Amniotic stem cell (primary cell): ENCODE measurements at places on chromosomes 16 and 17.

GRCh38 chr16:73400951-73401350, 353.0 kb upstream of the ZFHX3 start:
- DNase-seq, result no peak

- no peak for DNase-seq
Measured at GRCh38 chr16:2155977-2156848, 631 bp downstream of the TRAF7 start.

GRCh38 chr17:45146166-45146565, 2.1 kb upstream of the HEXIM1 start:
- DNase-seq, result no peak

DNA sequence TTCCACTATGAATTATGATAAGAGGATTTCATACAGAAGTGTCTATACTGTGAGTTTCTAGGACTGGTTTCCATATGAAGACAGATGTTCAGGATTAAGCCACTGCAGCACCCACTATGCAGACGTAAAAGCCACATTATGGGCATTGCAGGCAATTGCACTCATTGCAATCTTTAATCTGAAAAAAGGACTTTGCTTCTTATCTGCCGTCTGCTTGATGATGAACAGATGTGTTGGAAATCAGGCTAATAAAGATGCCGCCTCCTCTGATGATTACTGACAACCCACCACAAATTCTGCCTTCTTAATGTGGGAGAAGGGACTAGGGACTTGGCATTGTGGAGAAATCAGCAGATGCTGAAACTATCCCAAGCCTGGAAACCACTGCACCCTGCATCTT, 276.9 kb downstream of the IRF8 start:
- no peak for DNase-seq

- DNase-seq, result no peak
Measured at GRCh38 chr17:76996741-76997694, 128.8 kb downstream of the MGAT5B start.

GRCh38 chr17:4583782-4584100, 588 bp upstream of the SMTNL2 start:
- no peak for DNase-seq

DNA sequence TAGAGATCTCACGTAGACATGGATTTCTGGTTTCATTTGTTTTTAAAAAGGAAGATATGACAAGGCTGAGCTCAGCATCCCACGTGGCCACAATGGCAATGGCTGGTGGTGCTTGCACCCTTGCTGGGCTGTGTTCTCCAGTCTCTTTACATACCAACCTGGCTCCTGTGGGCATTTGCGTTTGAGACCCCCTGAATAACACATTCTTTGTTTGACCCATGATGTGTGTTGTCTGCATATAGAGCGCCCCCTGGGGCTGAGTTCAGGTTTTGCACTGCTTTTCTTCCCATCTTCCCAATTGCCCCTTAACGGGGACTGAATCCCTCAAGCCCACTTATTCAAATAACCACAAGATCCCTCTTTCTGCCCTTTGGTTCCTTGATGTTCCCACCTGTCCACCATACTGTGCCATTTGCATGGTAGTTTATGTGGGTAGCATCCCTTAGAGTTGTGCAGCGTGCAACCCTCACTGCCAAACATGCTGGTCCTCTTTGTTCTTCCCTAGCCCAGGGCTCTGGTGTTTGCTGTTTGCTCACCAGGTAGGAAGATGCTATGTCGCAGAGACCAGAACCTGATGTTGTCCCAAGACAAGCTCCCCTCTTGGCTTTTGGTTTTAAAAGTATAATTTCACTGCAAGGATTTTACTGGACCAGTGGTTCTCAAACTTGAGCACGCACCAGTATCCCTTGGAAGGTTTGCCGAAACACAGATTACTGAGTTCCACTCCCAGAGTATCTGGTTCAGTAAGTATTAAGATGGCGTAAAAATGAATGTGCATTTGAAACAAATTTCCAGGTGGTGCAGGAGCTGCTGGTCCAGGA, 38.5 kb upstream of the NKD1 start:
- DNase-seq, result no peak

- no peak for DNase-seq
Measured at GRCh38 chr17:51085150-51085805, 35.4 kb downstream of the SPAG9 start.

- DNase-seq, result no peak
Measured at GRCh38 chr17:50909765-50910605, 43.8 kb upstream of the TOB1 start.

DNA sequence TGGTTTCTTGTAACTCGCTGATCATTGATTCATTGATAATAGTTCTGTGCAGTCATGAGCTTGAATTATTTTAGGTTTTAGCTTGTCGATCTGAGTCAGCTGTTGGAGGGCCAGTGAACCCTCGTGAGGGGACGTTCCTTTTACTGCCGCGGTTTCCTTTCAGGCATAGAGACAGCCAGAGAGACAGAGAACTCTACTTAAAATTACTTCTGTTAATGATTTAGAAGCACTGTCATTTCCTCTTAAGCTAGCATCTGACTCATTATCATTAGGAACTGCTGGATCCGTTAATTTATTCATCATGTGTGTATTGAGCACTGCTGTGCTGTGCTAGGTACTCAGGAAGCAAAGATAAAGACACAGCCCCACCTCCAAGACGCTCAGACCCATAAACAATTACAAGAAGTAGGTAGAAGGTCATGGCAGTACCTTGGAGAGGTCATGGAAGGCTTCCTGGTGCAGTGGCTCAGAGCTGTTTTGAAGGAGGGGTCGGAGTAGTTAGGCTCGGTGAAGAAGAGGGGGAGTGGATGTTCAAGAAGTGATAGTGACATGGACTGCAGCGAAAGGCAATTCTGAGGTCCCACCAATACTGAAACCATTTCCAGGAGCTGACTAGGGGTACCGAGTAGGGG, 3.3 kb downstream of the PGS1 start:
- no peak for DNase-seq

- DNase-seq, result no peak
Measured at GRCh38 chr16:57773019-57773418, 29.3 kb downstream of the KIFC3 start.

GRCh38 chr17:58677194-58677880, 14.5 kb downstream of the TEX14 start:
- no peak for DNase-seq

DNA sequence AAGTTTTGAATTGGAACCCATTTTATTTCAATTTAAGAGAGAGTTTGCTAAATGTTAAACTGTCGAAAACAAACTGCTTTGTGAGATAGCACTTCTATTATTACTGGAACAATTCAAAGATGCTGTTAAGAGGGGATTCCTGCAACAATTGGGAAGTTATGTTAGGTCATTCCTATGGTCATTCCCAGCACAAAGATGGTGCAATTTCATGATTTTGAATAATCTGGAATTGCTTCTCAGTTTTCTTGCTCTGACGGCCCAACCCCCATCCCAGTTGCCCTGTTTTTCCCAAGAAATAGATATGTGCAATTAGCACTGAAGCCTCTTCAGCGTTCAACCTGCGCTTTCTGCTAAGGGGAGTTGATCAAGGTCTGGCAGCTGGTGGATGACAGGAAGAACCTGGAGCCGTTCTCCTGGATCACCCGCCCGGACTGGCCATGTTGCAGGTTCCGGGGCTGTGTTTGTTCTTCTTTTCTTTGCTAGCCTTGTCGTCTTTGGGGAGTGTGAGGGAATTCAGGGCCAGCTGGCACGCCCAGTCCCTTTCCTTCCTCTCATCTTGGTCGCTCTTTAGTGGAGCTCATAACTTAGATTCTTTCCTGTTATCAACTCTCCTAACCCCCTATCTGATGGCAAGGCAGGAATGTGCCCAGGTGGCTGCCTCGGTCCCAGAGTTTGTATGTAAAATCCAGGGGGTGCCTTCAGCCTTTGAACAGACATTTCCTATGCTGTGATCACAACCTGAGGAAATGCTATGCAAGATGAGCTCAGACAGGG, 29.0 kb upstream of the IRF8 start:
- no peak for DNase-seq

DNA sequence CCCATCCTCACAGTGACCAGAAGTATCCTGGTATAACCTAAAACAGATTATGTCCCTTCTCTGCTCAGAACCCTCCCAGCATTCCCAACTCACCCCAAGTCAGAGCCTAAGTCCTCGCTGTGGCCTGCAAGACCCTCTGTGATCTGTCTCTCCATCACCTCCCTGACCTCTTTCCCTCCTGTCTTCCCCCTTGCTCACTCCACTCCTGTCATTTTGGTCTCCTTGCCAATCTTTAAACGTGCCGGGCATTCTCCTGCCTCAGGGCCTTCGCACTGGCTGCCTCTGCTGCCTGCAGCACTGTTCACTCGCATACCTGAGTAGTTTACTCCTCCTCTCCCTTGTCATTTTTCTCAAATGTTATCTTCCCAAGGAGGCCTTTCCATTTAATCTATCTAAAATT, 97.7 kb downstream of the GSG1L start:
- no peak for DNase-seq

- no peak for DNase-seq
Measured at GRCh38 chr17:47741793-47742145, 8.7 kb downstream of the TBX21 start.

DNA sequence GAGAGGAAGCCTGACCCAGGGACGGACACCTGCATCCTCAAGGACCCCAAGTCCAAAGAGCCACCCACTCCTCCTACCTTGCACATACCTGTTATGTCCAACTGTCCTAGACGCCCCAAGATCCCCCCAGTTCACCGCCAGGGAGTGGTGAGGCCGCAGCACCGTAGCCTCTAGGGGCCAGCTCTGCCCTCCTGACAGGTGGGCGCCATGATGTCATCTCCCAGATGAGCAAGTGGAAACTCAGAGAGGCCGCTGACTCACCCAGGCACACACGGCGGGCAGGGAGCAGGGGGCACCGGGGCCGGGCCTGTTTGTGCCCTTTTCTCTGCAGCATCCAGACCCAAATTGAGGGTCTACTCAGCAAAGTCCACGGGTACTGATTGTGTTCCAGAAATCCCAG, 4.8 kb upstream of the ZNF469 start:
- DNase-seq, result no peak

DNA sequence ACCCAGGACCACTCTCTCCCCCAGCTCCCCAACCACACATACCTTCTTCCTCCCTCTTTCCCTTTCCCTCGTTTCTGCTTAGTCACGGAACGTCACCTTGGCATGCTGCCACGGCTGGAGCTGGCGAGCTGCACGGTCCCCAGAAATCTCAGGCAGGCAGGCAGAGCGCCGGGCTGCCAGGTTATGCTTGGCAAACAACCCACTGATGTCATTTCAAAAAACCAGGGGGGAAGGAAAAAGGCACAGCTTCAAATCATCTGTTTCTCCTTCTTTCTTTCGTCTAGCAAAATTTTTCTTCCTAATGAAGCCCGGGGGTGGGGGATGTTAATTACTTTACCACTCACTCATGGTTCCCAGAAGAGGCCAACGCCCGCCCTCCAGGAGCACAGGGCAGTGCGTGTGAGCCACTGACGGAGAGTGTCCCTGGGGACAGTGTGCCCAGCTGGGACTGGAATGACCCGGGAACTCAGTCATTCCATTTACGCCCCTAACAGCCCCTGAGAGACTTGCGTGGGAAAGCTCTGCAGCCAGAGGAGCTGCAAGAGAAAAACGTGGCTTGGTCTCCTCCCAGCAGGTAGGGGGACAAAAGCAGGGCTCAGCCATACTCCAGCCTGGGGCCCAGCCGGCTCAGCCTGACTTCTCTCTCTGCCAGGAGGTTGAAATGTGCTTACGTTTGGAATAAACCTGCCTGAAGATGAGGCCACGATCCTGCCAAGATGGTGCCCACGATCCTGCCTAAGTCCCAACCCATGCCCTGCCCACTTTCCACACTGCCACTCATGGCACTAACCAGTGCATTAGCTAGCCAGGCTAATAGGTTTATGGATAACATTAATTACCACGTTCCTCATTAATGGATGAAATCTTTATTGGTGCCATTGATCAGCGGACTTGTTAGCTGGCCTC, 198.9 kb downstream of the ZFHX3 start:
- peak; percentile 82 for DNase-seq

GRCh38 chr17:74272731-74273201, 1.3 kb upstream of the DNAI2 start:
- no peak for DNase-seq

DNA sequence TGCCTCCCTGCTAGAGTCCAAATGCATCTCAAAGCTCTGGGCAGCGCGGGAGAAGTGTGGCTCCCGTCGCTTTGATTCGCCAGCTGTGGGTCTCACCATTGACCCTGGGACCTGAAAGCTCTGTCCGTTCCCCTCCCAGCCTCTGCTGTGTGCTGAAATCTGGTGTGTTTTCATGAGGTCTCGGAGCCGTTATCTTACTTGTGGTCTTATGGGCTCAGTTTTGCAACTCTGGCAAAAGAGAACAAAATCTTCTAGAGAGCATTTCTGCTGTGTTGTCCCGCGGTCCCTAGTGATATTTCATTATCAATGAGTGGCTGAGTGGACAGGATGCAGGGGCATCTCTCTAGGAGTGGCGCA, 13.3 kb downstream of the CRISPLD2 start:
- DNase-seq, result no peak

DNA sequence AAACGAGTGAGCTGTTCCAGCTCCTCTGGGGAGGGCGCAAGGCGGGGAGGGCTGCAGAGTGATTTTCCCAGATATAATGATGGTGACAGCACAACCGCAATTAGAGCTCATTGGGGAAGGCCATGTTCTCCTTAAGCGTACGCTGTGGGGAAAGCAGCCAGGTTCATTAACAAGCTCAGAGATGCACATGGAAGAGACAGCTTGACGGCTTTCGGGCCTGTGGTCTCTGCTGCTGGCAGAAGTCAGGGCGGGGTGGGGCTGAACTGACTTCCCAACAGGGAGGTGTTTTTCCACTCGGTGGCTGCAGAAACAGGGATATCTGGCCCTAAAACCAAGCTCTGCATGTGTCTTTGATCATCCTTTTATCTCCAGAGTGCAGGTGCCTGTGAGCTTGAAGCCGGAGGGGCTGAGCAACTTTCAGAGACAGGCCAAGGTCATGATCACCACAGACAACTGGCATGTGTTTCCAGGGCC, 24.0 kb upstream of the CACNG1 start:
- no peak for DNase-seq

DNA sequence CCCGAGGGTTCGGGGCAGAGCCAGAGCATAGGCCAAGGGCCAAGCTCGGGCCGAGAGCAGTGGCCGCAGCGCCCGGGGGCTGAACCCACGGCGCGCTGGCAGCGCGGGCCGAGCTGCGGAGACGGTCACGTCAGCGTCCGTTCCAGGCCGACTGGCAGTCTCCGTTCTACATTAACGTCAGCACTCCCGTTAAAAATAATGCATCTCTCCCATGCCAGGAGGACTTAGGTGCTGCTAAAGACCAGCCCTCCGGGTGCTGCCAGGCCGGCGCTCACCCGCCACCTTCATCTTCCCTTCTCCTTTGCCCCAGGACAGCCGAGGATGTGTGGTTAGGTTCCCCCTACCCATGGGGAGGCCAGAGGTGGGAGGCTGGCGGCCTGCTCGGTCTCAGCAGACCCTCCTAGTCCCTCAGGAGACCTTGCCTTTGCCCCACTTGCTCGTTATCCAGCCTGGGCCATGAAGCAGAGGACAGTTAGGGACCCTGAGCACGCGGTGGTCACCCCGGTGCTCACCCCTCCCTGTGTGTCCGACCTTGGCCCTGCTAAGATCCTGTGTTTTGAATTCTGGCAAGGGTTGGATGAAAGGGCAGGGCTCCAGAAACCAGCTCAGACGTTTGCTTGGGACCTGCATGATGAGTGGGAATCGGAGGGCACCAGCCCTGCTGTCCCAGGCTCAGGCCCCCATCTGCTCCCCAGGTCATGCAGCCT, 572 bp downstream of the MPG start:
- no peak for DNase-seq

- no peak for DNase-seq
Measured at GRCh38 chr17:180381-181244, 837 bp downstream of the DOC2B start.
